ENCODE measurements at places on chromosomes 5 and 9.

DNA sequence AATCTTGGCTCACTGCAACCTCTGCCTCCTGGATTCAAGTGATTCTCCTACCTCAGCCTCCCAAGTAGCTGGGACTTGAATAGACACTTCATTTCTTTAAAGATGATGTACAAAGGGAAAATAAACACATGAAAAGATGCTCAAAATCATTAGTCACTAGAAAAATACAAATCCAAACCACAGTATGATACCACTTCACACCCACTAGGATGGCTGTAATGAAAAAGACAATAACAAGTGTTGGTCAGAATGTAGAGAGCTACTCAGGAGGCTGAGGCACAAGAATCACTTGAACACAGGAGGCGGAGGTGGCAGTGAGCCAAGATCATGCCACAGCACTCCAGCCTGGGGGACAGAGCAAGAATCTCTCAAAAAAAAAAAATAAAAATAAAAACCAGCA lies 13.0 kb downstream of the F2RL2 start:
- no peak for DNase-seq

DNA sequence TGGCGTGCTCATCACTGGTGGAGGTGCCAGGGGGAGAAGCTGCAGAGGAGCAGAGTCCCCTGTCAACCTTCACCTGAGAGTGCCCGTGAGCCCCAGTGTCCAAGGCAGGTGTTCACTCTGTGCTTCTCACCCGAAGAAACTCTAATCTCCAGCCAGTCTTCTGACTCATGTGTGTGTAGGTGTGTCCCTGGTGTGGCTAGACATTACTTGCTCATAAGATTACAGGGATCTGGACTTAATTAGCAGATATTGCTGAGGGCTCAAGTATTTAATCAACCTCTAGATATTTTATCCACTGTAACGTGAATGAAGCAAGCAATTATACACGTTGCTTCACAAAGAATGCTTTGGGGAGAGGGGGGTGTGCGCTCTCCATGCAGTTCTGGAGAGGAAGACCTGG lies 72.5 kb downstream of the MED10 start:
- DNase-seq, result no peak

DNA sequence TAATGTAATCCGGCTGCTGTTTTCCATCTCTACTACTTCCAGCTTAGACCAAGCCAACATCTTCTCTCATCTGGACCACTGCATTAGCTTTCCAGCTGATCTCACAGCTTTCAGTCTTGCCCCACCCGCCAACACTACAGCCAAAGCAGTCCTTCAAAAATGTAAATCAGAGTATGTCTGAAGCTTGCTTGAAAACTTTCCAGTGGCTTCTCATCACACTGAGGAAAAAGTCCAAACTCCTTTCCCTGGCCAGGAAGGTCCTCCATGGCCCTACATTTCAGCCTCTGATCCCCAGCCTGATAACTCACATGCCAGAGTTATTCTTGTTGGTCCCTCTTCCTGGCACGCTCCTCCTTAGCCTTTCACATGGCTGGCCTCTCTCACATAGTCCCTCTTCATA lies 38.5 kb downstream of the TTC1 start:
- no peak for DNase-seq

DNA sequence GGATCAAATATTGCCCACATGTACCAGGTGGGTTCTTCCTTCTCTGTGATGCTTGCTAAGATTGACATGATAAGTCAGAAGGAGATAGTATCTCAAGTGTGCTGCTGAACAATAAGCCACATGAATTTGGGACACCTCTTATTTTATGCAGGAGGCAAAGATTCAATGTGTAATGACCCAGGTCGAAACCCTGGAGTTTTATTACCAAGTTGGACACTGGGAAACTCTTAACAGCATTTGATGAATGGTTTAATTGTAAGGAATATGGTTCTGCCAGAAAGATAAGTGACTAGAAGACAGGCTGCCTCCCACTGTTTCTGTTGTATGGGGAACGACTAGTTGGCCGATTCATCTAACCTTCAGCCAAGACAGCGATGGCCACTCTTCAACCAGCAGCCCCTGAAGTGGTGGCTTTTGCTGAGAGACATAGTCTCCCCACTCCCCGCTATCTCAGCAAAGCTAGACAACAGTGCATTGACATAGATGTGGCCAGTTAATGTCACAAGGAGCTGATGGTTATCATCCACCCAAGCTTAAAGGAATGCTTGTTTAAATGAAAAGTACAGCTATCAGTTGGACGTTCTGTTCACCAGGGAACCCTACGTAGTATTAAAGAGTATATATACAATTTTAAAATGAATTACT lies 407.7 kb downstream of the KDM4C start:
- no peak for DNase-seq
